Activated T-helper 1 cell treated with anti-CD3 and anti-CD28 coated beads, Interleukin-12 subunit alpha, Interleukin-12 subunit beta, Interleukin-2, Interleukin-4 antibody, amounts not matched to agents 30 ng/mL and 10 ng/mL and 1 ng/mL, durations not matched to agents 14 hours and 24 hours and 36 hours (primary cell): ENCODE measurements at places on chromosomes 3 and 15. TPM values are rescaled to one million over a fixed set of nuclear protein-coding genes. Genes with fewer than 3 reads are reported as not detected.

DNA sequence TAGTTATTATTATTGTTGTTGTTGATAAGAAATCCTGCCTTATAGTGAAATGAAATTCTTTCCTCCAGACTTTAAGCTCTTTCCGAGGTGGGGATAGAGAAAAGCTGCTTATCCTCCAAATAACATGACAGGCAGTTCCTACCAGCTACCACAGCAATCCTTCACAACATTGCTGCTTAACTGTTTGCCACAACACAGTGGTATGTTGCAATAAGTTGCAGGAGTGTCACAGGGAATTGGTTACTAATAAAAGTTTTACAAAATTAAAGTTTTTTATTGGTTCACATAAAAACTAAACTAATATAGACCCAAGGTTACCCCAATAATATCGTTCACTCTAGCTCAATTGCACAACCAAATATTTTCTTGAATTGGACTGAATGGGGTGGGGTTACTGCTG is 57.4 kb upstream of the ICE2 start:
- H3K4me1 ChIP-seq, result peaks cover 74% of the 10 kb centered on the region
- H3K27ac ChIP-seq, result no peak overlapping the region
- H3K36me3 ChIP-seq, result peaks cover 22% of the 10 kb centered on the region
- no peaks in the 10 kb centered on the region for H3K27me3 ChIP-seq
- no peak for DNase-seq
- H3K4me3 ChIP-seq, result no peak overlapping the region

CCDC13 gene
- total RNA-seq, result 0.32 TPM in 1 of 2 replicates, not detected in the other

GRCh38 chr3:36457667-36458066 is 77.4 kb downstream of the STAC start:
- H3K4me1 ChIP-seq, result no peaks in the 10 kb centered on the region
- no peak overlapping the region for H3K4me3 ChIP-seq
- H3K27ac ChIP-seq, result no peak overlapping the region
- no peaks in the 10 kb centered on the region for H3K27me3 ChIP-seq
- H3K36me3 ChIP-seq, result no peaks in the 10 kb centered on the region

GRCh38 chr15:60620708-60621107 is 141.8 kb upstream of the ICE2 start:
- H3K27me3 ChIP-seq, result peaks cover 11% of the 10 kb centered on the region
- H3K4me3 ChIP-seq, result no peak overlapping the region
- no peak for DNase-seq
- H3K27ac ChIP-seq, result no peak overlapping the region
- H3K36me3 ChIP-seq, result no peaks in the 10 kb centered on the region

GRCh38 chr3:52678265-52679198 is 7.2 kb downstream of the PBRM1 start:
- H3K27me3 ChIP-seq, result no peaks in the 10 kb centered on the region
- H3K27ac ChIP-seq, result peak overlapping the region; percentile 15
- no peak overlapping the region for H3K4me3 ChIP-seq
- DNase-seq, result no peak
- peaks cover 38% of the 10 kb centered on the region for H3K4me1 ChIP-seq

ZDHHC3 gene
- total RNA-seq, result 46.6 and 47.5 TPM in 2 replicates

DNA sequence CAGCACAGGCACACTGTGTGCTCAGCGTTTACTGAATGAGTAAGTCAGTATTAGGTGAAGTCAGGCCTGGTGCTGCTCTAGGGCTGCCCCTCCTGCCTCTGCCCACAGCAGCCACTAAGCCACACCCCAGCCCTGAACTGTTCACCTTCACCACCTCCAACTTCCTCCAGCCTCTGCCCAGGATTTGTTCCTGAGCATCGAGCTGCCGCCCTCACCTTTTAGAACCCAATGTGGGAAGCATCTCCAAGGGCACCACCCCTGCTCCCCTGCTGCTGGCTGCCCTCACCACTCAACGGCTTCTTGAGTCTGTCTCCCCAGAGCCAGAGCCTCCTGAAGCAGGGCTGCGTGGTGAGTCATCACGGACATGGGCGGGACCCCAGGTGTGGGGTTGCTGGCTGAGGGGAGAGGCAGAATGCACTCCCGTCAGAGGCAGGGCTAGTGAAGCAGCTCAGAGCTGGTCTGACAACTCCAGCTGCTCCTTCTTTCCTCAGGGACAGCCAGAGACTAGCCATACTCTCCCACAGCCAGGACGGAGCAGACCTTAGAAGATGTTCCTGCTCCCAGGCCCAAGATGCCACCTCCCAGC is 5.8 kb downstream of the HYAL2 start:
- no peak overlapping the region for H3K27ac ChIP-seq
- peaks cover 29% of the 10 kb centered on the region for H3K4me1 ChIP-seq
- peaks cover 19% of the 10 kb centered on the region for H3K36me3 ChIP-seq
- DNase-seq, result no peak
- no peaks in the 10 kb centered on the region for H3K27me3 ChIP-seq
- no peak overlapping the region for H3K4me3 ChIP-seq

TERC gene
- total RNA-seq, result 3.1 and 3.4 TPM in 2 replicates

LYZL4 gene
- not detected in 2 replicates for total RNA-seq

OSBPL10 gene
- 12.1 and 14.5 TPM in 2 replicates for total RNA-seq

CIDEC gene
- not detected in 2 replicates for total RNA-seq

GPR27 gene
- 0.70 and 1.3 TPM in 2 replicates for total RNA-seq

GRCh38 chr15:64903326-64903950 is 8.3 kb upstream of the ANKDD1A start:
- H3K36me3 ChIP-seq, result peaks cover 4% of the 10 kb centered on the region
- no peak for DNase-seq
- peak overlapping the region; percentile 67 for H3K27ac ChIP-seq
- peaks cover 44% of the 10 kb centered on the region for H3K4me1 ChIP-seq
- peaks cover 6% of the 10 kb centered on the region for H3K27me3 ChIP-seq
- H3K4me3 ChIP-seq, result no peak overlapping the region

GATA2 gene
- total RNA-seq, result 0.18 and 0.22 TPM in 2 replicates

MTMR10 gene
- 11.8 and 13.4 TPM in 2 replicates for total RNA-seq

GRCh38 chr3:129366312-129366831 is 62.1 kb downstream of the EFCAB12 start:
- H3K27me3 ChIP-seq, result no peaks in the 10 kb centered on the region
- DNase-seq, result no peak
- H3K4me3 ChIP-seq, result no peak overlapping the region

- no peak for DNase-seq
- H3K27ac ChIP-seq, result no peak overlapping the region
- H3K4me3 ChIP-seq, result no peak overlapping the region
- peaks cover 29% of the 10 kb centered on the region for H3K4me1 ChIP-seq
These were observed 8.3 kb downstream of the CCDC80 start for GRCh38 chr3:112632596-112632995.

- H3K4me3 ChIP-seq, result no peak overlapping the region
- H3K27me3 ChIP-seq, result no peaks in the 10 kb centered on the region
- H3K36me3 ChIP-seq, result peaks cover 31% of the 10 kb centered on the region
- peaks cover 16% of the 10 kb centered on the region for H3K4me1 ChIP-seq
- no peak for DNase-seq
- no peak overlapping the region for H3K27ac ChIP-seq
These were observed 72.8 kb downstream of the UBE3A start for GRCh38 chr15:25366058-25366457.

- H3K36me3 ChIP-seq, result no peaks in the 10 kb centered on the region
- peak overlapping the region; percentile 78 for H3K4me3 ChIP-seq
- peak overlapping the region; percentile 34 for H3K27ac ChIP-seq
These were observed 765 bp upstream of the UBE2E2 start for GRCh38 chr3:23202203-23202920.

GRCh38 chr3:141442446-141442845 is 44.4 kb upstream of the RASA2 start:
- H3K4me1 ChIP-seq, result peaks cover 17% of the 10 kb centered on the region
- H3K36me3 ChIP-seq, result peaks cover 31% of the 10 kb centered on the region
- no peaks in the 10 kb centered on the region for H3K27me3 ChIP-seq
- no peak overlapping the region for H3K4me3 ChIP-seq

DNA sequence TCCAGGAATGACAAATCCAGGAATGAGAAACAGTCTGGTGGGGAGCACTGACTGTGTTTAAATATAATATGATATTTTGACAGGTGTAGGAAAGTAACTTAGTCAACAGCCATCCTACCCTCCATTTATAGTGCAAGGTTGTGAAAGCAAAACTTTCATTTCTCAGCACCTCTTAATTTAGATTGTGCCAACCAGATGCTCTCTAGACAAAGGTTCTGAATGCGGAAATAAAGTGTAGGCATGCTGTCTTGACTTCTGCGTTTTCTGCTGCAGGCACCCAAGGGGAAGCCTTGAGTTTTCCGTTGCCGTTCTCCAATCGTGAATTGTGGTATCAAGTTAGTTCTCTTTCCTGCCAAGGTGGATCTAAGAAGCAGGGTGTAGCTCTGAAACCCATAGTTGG is 261.9 kb upstream of the SUCLG2 start:
- H3K27ac ChIP-seq, result no peak overlapping the region
- H3K4me3 ChIP-seq, result no peak overlapping the region
- no peaks in the 10 kb centered on the region for H3K36me3 ChIP-seq
- no peaks in the 10 kb centered on the region for H3K4me1 ChIP-seq
- no peaks in the 10 kb centered on the region for H3K27me3 ChIP-seq

SERPINI2 gene
- total RNA-seq, result not detected in 2 replicates

DNA sequence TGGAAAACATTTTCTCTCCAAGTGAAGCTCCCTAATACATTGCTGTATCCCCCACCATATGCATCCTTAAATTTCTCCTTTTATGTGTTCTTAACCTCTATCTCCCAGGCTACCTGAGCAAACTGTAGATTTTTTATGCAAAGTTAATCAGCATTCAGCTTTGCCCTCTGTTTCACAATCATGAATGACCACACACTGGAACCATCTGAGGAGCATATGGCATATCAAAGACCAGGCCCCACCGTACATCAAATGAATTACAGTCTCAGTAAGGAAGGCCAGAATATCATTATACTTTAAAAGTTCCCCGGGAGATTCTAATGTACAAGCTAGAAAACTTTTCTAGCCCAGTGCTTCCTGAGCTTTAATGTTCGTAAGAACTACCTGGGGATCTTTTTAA is 115.5 kb upstream of the NECTIN3 start:
- H3K27me3 ChIP-seq, result peaks cover 3% of the 10 kb centered on the region
- DNase-seq, result no peak
- H3K4me1 ChIP-seq, result no peaks in the 10 kb centered on the region
- no peak overlapping the region for H3K4me3 ChIP-seq
- H3K27ac ChIP-seq, result no peak overlapping the region

DNA sequence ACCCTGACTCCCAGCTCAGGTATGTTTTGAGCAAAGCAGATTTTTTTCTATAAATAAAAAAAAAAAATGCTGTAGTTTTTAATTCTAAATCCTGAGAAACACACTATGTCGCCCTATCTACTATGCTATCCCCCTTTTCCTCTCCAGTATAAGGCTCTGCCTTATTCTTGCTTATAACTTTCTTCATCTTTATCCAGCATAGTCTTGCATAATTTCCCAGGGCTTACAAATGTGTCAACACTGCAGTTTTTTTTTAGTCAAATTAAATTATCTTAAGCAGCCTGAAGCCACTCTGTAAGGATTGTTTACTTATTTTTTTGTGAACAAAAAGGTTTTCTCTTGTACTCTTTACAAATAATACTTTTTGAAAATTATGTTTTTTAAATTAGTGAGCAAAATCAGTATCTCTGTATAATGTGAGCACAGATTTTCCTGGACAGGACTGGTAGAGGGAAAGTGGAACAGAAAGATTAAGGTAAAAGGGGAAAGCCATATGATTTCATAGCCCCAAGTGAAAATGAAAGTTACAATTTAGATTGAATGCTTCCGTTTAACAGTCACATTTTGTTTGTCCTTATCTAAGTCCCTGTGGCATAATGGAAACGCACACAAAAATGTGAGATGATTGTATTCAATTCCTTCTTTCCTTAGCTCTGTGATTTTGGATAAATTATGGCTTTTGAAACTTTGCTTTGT is 5.6 kb upstream of the PYDC2 start:
- no peak for DNase-seq

- no peak overlapping the region for H3K4me3 ChIP-seq
- H3K4me1 ChIP-seq, result peaks cover 53% of the 10 kb centered on the region
- H3K27ac ChIP-seq, result no peak overlapping the region
- H3K36me3 ChIP-seq, result no peaks in the 10 kb centered on the region
These were observed 30.1 kb downstream of the CFAP161 start for GRCh38 chr15:81163961-81164800.

GRCh38 chr3:61141697-61142096 is 109.6 kb downstream of the FHIT start:
- no peaks in the 10 kb centered on the region for H3K36me3 ChIP-seq
- H3K4me3 ChIP-seq, result no peak overlapping the region
- no peaks in the 10 kb centered on the region for H3K4me1 ChIP-seq
- H3K27ac ChIP-seq, result no peak overlapping the region
- no peak for DNase-seq

SNTN gene
- not detected in 2 replicates for total RNA-seq

GRCh38 chr3:160163229-160163878 is 61.9 kb upstream of the C3orf80 start:
- H3K27ac ChIP-seq, result no peak overlapping the region
- no peaks in the 10 kb centered on the region for H3K4me1 ChIP-seq
- no peak for DNase-seq

GRCh38 chr3:175965036-175965435 is 1105.9 kb downstream of the NAALADL2 start:
- no peaks in the 10 kb centered on the region for H3K36me3 ChIP-seq
- DNase-seq, result no peak
- no peak overlapping the region for H3K4me3 ChIP-seq
- no peaks in the 10 kb centered on the region for H3K4me1 ChIP-seq
- H3K27ac ChIP-seq, result no peak overlapping the region

SV2B gene
- total RNA-seq, result 0.08 and 0.12 TPM in 2 replicates

DNA sequence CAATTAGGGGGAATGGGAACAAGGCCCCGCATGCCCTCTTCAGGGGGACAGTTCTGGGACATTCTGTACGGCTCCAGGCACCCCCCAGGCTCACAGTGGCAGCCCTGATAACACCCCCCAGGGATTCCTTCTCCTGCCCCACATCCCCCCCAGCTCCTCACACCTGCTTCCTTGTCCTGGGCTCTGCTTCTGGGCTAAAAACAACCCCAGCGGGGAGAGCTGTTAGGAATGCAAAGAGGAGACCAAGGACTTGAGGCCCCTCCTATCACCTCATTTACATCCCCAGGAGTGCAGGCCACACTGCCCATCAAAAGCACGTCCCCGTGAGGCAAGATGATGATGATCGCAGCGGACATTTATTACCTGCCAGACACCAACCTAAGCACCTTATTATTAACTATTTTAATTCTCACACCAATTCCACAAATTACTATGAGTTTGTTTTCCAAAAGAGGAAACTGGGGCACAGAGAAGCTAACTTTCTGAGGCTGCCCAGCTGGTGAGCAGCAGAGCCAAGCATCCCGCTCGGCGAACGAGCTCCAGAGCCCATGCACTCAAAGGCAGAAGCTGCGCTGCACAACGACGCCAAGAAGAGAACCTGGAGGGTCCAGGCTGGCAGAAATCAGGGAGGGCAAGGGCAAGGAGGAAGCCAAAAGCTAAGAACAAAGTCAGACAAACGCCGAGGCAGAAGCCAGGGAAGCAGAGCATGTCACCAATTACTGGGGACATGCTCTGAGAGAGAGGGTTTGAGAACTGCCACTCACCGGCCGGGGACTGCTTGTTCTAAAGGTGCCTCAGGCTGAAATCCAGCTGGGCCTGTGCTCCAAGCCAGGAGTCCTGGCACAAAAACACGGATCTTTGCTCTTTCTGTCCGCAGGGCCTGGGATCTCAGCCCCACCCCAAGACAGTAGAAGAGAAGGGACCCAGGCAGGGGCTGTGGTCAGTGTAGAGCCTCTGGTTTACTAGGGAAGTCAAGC is 76.2 kb upstream of the NSMCE3 start:
- DNase-seq, result no peak
- H3K27ac ChIP-seq, result no peak overlapping the region
- H3K27me3 ChIP-seq, result no peaks in the 10 kb centered on the region
- no peak overlapping the region for H3K4me3 ChIP-seq
